ENCODE measurements at places on chromosomes 7 and 10. TPM values are rescaled to one million over a fixed set of nuclear protein-coding genes. Genes with fewer than 3 reads are reported as not detected.

PLEKHS1 gene
- total RNA-seq, result not detected

TACR2 gene
- not detected for total RNA-seq

DNA sequence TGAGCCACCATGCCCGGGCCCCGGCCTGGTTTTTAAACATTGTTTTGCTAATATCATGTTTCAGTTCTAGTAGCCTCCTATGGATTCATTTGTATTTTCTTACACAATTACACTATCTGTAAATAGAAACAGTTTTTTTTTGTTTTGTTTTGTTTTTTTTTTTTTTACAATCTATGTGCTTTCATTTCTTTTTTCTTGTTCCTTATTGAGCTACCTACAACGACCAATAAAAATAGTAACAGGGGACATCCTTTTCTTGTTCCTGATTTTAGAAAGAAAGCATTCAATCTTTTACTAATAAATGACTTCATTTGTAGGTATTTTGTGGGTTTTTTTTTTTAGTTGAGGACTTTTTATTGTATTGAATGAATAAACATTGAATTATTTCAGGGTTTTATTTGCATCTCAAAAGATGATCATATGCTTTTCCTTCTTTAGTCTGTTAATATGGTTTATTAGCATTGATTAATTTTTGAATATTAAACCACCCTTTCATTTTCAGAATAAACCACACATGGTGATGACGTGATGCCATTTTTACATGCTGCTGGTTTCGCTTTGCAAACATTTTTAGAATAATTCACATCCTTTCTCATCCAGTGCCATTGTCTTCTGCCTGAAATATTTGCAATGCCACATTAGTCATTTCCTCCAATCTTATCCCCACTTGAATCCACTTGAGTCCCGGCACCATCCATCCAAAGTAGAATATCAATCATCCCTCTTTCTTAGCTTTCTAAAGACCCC is 18.1 kb upstream of the AKR1E2 start:
- peaks cover 2% of the 10 kb centered on the region for H3K27me3 ChIP-seq
- no peaks in the 10 kb centered on the region for H3K4me1 ChIP-seq
- DNase-seq, result no peak
- H3K36me3 ChIP-seq, result no peaks in the 10 kb centered on the region
- H3K27ac ChIP-seq, result no peak overlapping the region

- H3K4me3 ChIP-seq, result peak overlapping the region; percentile 43
- H3K36me3 ChIP-seq, result no peaks in the 10 kb centered on the region
- H3K27ac ChIP-seq, result no peak overlapping the region
- peaks cover 48% of the 10 kb centered on the region for H3K27me3 ChIP-seq
Observed at GRCh38 chr7:128915271-128915819, 4.8 kb upstream of the KCP start.

ZNF736 gene
- 24.0 TPM for total RNA-seq

GRCh38 chr7:138483531-138483930 is 23.5 kb downstream of the TRIM24 start:
- peaks cover 14% of the 10 kb centered on the region for H3K36me3 ChIP-seq
- H3K4me3 ChIP-seq, result no peak overlapping the region
- peaks cover 48% of the 10 kb centered on the region for H3K4me1 ChIP-seq
- H3K27ac ChIP-seq, result no peak overlapping the region
- no peak for DNase-seq

DNA sequence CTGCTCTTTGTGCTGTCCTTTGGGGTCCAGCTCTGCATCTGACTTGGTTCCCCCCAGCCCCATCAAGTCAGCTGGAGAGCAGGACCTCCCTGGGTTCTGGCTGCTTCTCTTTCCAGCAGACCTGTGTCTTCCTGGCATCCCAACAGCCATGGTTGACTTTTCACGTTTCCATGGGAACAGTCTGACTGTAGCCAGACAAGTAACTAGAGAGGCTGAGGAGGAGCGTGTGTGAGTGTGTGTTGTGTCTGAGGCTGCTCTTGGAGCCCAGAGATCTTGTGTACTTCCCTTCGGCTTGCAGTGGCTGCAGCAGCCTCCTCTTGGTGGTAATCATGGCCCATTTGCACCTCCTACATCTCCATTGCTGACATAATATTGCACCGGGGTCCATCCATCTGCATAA is 332.0 kb downstream of the RPS24 start:
- no peak for DNase-seq
- no peaks in the 10 kb centered on the region for H3K27me3 ChIP-seq
- no peaks in the 10 kb centered on the region for H3K36me3 ChIP-seq
- no peak overlapping the region for H3K4me3 ChIP-seq
- H3K4me1 ChIP-seq, result peaks cover 13% of the 10 kb centered on the region
- no peak overlapping the region for H3K27ac ChIP-seq
